ENCODE measurements at places on chromosomes 3 and 15.

DNA sequence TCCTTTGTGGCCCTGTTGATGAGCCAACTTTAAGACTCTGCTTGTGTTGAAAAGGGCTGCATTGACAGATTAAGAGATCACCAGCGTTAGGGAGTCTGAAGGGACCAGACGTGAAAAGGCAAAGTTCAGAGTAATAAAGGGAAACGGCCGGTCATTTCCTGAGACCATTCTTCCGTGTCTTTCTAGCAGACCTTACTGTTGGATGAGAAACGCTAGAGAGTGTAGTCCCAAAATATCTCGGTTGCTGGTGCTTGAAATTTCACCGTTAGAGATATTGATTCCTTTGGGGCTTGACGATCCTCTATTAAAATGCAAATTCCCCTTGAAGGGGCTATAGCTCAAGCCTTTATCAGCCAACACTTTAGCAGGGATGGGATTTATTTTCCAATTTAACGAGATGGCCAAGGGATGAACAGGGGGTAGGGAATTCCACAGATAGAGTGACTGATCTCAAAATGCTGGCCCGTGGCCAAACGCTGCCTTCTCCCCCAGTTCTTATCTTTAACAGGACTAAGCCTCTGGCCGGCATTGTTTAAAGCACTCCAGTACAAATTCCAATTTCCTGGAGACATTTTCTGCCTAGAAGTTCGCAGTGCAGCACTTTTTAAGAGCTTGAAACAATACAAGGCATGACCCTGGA lies 250.4 kb downstream of the TJP1 start:
- no peak for DNase-seq

- no peak for DNase-seq
Measured at GRCh38 chr15:48794697-48795134, 16.2 kb downstream of the CEP152 start.

GRCh38 chr3:197795200-197795599 lies 4.1 kb downstream of the LRCH3 start:
- DNase-seq: no peak

- no peak for DNase-seq
Measured at GRCh38 chr3:42189736-42190135, 76.2 kb downstream of the CCK start.

DNA sequence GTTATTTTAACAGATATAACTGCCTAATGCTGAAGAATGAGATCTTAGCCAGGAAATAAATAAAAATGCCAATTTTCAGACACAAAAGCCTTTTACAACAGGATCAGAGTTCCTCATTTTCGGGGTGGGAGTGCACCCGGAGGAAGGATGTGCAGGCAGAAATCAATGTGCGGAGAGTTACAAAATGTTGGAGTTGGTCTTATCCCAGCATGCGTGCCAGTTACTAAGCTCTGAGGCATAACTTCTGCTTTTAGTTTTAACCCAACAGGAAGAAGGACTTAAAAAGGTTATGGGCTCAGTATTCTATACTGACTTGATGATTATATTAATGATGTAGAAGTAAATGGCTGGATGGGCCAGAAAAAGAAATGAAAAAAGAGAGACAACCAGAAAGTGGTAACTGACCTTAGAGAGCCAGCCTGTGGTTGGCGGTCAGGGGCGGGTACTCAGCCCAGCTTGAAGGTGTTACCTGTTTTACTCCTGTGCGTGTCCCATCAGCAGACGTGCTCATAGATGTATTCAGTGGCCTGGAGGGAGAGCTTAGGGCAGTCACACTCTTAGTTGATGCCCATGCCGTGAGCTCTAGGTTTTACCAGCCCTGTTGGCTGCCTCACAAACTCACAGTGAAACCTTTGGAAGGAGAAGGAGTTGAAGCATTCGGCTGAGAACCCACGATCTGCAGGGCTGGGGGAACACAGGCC lies 164.7 kb downstream of the SV2B start:
- no peak for DNase-seq

DNA sequence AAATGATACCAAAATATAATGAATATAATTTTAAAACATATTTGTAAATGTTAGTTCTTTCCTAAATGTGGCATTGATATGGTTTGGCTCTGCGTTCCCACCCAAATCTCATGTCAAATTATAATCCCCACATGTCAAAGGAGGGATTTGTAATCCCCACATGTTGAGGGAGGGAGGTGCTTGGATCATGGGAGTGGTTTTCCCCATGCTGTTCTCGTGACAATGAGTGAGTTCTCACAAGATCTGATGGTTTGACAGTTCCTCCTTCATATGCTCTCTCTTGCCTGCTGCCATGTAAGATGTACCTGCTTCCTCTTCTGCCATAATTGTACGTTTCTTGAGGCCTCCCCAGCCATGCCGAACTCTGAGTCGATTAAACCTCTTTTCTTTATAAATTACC lies 12.0 kb downstream of the CGGBP1 start:
- no peak for DNase-seq

- DNase-seq: no peak
Measured at GRCh38 chr3:139506766-139507165, 30.4 kb upstream of the RBP2 start.

DNA sequence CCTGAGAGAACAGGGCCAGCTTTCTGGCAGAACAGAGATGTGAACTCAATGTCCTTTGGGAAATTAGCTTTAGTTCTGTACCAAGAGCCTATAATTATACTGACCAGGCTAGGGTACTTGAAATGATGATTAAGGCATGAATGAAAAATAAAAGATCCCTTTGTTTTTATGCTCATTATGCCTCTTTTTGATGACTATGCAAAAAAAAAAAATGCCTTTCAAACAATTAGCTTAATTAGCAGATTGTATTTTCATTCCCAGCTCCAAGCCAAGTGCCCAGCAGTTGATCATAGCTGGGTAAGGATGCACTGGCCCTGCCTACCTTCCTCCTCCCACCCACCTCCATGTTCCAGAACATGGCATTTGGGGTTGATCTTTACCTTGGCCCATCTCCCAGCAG lies 56.8 kb downstream of the LYZL4 start:
- DNase-seq: no peak

DNA sequence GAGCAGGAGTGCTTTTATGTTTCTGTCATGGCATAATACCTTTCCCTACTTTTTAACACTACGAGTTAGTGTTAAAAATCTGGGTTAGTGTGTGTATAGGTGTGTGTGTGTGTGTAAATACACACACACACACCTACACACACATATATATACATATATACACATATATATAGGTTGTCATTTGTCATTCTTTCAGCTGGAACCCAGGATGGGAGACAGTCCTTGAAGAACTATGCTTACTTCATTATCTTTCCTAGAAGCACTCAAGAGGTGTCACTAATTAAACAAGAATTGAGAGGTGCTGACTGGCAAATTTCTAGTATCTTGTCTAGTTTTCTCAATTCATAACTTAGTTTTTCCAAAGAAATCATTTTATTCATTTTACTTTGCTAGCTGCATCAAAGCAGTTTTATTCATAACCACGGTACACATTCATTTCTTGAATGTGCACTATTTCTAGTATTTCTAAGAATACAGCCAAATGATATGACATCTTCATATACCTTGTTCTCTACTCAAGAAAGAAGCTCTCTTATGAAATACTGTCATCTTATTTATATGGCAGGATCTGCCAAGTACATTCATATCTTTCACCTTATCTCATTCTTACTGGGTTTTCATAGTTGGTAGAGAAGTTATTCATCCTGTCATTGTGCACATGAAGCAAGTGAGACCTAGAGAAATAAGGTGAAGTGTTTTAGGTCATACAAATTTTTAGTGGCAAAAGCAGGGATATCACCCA lies 46.6 kb downstream of the ISL2 start:
- no peak for DNase-seq

DNA sequence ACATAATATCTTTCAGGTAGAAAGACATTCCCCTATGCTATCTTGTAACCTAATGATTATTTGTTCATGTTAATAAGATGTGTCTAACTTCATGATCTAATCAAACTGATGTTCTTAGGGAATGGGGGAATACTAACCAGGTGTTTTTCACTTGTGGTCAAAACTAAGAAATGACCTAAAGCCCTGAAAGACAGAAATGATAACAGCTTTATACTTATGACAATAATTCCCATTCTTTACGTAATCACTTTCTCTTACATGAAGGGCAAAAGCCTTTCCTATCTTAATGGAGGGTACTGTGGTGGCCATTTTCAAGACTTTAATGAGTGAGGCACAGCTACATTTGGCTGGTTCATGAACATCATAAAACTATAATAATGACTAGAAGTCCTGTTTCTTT lies 33.9 kb upstream of the MEIS2 start:
- DNase-seq: no peak

GRCh38 chr3:192597506-192597905 lies 129.8 kb downstream of the FGF12 start:
- no peak for DNase-seq

GRCh38 chr15:59168536-59168935 lies 38.1 kb upstream of the LDHAL6B start:
- DNase-seq: no peak

- DNase-seq: no peak
Measured at GRCh38 chr15:92611995-92612745, 43.4 kb downstream of the FAM174B start.

GRCh38 chr15:81276967-81277366 lies 47.0 kb downstream of the STARD5 start:
- DNase-seq: no peak

GRCh38 chr3:175093748-175094147 lies 234.6 kb downstream of the NAALADL2 start:
- DNase-seq: no peak

GRCh38 chr3:32820971-32821685 lies 3.3 kb downstream of the TRIM71 start:
- DNase-seq: no peak

DNA sequence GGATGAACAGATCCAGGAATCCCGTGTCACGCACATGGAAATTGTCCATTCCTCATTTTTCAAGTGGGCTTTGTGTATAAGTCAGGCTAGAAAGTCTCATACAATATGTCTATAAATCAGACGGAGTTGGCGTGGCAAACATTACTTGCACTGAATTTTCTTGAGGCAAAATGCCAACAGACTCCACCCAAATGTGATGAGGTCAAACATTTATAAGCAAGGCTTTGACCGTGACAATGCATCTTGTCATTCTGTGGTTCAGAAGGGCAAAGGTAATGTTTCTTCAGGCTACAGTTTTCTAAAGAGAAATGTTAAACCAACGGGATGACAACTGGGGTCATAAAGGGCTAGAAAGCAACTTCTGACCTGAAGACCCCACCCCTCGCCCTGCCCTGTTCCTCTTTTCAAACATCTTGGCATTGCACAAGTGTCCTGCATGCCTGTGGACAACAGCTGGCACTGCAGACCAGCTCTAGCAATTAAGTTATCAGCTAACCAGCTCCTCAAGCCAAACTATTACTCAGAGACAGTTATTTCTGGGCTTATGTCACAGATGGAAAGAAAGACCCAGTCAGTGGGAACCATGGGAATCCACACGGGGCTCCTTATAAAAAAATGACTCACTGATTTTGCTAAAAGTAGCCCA lies 36.5 kb upstream of the SPTBN5 start:
- DNase-seq: no peak

DNA sequence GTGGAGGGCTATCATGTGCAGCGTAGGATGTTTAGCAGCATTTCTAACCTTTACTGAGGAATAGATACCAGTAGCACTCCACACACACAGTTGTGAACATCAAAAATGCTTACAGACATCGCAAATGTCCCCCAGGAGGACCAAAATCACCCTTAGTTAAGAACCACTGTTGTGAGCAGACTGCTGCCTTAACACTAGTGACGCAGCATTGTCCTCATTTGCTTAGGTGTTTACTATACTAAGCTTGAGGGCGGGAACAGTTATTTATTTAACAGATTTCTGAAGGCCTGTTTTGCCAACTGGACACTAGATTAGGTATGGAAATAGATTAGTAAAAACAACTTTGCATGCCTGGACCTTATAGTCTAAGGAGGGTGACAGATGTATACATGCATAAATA lies 2.3 kb downstream of the PPP2R3A start:
- no peak for DNase-seq

GRCh38 chr3:111070772-111071256 lies 802 bp upstream of the NECTIN3 start:
- peak; percentile 67 for DNase-seq

DNA sequence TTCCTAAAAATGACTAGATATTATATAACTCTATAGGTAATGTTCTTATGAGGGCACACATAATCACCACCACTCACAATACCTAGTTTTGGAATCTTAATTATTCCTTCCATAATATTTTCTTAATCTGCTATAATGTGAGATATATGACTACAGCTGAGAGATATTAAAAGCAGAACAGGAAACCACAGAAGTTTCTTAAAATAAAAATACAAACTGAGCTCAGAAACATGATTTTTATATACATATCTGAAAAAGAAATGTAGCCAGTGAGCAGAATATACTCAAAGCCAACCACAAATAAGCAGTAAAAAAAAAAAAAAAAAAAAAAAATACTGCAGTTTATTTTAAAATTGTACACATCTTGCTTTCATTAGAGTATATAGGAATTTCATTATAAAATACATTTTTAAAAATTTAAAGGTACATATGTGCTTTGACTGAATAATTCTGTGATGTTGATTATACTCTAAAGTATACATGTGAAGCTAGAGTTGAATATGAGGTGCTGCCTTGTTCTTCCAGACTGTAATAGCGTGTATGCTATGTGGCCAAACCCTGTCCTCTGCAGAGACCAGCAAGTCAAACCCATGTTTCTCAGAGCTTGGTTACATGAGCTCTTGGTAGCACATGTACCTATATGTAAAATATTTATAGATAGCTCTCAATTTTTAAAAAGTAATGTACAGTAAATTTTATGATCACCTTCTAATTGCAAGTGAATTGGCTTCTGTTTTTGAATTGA lies 175.0 kb downstream of the UBE2E2 start:
- DNase-seq: no peak

DNA sequence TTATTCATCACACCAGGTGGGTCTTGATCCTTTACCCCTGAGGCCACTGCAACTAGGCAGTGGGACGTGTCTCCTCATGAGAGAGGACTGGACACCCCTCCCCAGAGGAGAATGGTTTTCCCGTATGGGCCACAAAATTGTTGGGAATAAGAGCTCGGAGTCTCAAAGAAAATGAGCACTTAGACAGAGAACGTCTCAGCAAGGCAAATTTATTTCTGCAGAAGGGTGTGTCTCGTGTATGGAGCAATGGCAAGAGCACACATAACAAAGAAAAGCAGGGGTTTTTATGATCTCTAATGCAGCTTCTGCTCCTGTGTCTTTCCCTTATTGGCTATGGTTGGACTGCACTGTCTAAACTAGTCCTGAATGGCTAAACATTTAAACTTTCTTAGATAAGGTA lies 803.5 kb downstream of the PLOD2 start:
- DNase-seq: no peak

GRCh38 chr3:127351321-127351720 lies 63.5 kb upstream of the PRR20G start:
- DNase-seq: no peak

DNA sequence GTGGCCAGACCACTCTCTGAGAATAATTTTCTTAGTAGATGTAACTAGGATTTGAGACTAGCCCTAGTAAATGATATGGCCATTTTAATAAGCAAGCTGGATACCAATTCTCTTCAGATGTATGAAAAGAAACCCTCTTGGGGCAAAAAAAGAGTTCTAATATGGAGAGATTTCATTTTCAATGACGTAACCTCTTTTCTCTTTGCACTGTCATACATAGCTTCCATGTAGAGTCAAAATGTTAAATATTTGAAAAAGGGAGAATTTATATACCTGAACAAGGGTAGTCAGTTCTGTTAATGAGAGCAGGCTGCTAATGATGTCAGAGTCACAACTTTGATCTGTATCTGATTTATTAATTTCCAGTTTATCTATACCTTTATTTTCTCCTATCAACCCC lies 120.0 kb downstream of the KBTBD8 start:
- DNase-seq: no peak

- DNase-seq: peak; percentile 2
Measured at GRCh38 chr3:38497031-38497430, 891 bp downstream of the EXOG start.
